Fibroblast of lung (primary cell): ENCODE measurements at places on chromosomes 5 and 9. TPM values are rescaled to one million over a fixed set of nuclear protein-coding genes. Genes with fewer than 3 reads are reported as not detected.

DNA sequence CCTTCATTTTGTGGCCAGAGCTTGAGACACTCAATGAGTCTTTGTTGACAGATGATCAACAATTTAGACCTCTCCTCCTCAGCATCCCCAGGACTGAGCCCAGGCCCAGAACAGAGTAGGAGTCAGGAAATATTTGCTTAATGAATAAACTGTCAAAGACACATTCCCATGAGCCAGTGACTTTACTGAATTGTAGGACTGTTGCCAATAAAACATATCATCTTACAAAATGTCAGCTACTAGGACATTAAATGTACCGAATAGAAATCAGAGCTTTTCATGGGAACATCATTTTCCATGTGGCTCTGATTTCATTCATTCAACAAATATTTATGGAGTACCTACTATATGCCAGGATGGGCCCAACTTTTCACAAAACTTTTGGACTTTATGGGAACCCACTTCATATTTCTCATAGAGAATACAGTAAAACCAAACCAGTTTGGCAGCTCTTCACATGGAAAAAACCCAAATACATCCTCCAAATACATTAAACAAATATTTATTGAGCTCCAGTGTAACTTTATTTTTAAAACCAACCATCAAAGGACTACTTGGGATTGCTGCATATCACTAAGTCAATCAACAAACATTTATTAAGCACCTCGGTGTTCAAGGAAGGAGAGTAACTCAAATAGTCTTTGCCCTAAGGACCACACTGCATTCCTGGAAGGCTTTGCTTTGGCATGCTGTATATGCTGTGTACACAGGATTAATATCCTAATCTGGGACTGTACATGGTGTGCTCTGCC lies 11.4 kb downstream of the VDAC1 start:
- peak; percentile 73 for DNase-seq

The LHX3 gene
- not detected in 2 replicates for total RNA-seq

The CAMK4 gene
- total RNA-seq, result 0.77 and 0.83 TPM in 2 replicates

The EQTN gene
- total RNA-seq, result not detected in 2 replicates

- DNase-seq, result no peak
Observed at GRCh38 chr5:80491296-80491695, 3.4 kb downstream of the FAM151B start.

GRCh38 chr5:40307920-40308319 lies 371.8 kb upstream of the PTGER4 start:
- no peak for DNase-seq

- peak; percentile 73 for DNase-seq
Observed at GRCh38 chr5:179793468-179794139, at the start of gene LTC4S. Gene LTC4S (plus strand): TSS chr5:179793986. CDS start chr5:179794081, 95 bp downstream.

The ADAMTS2 gene
- 16.2 and 27.0 TPM in 2 replicates for total RNA-seq

The LHX6 gene
- total RNA-seq, result not detected in 2 replicates

DNA sequence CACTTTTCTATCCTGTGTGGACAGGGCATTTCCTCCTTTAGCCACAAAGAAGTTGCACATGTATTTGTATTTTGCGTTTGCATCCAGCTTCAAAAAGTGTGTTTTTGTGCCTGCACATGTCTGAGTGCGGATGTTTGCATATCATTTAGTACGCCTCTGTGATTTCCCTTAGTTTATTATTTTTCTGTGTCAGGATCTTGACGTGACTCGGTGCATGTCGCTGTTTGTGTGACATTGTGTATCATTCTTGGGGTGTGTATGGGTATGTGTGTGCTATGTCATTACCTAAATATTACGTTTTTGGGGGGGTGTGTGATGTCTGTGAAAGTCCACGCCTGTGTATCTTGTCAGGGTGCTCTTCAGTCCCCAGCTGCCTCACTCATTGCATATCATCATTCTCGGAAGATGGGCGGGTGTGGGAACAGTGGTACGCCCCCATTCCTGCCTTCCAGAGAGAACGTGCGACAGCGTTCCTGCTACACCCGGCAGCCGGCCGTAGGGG lies 416 bp upstream of the PAIP2 start:
- DNase-seq, result no peak

The ARL10 gene
- total RNA-seq, result 9.8 and 11.1 TPM in 2 replicates

DNA sequence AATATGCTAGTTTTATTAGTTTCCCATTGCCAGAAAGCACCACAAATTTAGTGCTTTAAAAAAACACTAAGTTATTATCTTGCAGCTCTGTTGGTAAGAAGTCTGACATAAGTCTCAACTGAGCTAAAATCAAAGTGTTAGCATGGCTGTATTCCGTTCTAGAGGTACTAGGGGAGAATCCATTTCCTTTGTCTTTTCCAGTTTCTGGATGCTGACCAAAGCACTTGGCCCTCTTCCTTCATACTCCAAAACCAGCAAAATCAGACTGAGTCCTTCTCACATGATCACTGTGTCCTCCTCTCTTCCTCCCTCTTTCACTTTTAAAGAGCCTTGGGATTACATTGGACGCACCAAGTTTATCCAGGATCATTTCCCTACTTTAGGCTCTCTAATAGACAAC lies 9.5 kb downstream of the CDH18 start:
- no peak for DNase-seq
